Left colon (tissue), 2 donors: ENCODE measurements at places on chromosomes 7 and 10. TPM values are rescaled to one million over a fixed set of nuclear protein-coding genes. Genes with fewer than 3 reads are reported as not detected.

The RHEB gene
- total RNA-seq = 53.4 TPM

The ERVW-1 gene
- total RNA-seq = not detected

The ANKRD26 gene
- 4.7 TPM for total RNA-seq

The SPACDR gene
- total RNA-seq = 0.39 TPM
